Activated T-helper 1 cell treated with anti-CD3 and anti-CD28 coated beads, Interleukin-12 subunit alpha, Interleukin-12 subunit beta, Interleukin-2, Interleukin-4 antibody, amounts not matched to agents 30 ng/mL and 10 ng/mL and 1 ng/mL, durations not matched to agents 14 hours and 24 hours and 36 hours (primary cell): ENCODE measurements at places on chromosomes 7 and 10.

- peak overlapping the region; percentile 97 for H3K27ac ChIP-seq
- DNase-seq: peak; percentile 57
- peaks cover 37% of the 10 kb centered on the region for H3K4me1 ChIP-seq
- H3K36me3 ChIP-seq: peaks cover 20% of the 10 kb centered on the region
- H3K27me3 ChIP-seq: peaks cover 5% of the 10 kb centered on the region
Observed at GRCh38 chr10:88152728-88153133, 289.3 kb downstream of the PTEN start.

DNA sequence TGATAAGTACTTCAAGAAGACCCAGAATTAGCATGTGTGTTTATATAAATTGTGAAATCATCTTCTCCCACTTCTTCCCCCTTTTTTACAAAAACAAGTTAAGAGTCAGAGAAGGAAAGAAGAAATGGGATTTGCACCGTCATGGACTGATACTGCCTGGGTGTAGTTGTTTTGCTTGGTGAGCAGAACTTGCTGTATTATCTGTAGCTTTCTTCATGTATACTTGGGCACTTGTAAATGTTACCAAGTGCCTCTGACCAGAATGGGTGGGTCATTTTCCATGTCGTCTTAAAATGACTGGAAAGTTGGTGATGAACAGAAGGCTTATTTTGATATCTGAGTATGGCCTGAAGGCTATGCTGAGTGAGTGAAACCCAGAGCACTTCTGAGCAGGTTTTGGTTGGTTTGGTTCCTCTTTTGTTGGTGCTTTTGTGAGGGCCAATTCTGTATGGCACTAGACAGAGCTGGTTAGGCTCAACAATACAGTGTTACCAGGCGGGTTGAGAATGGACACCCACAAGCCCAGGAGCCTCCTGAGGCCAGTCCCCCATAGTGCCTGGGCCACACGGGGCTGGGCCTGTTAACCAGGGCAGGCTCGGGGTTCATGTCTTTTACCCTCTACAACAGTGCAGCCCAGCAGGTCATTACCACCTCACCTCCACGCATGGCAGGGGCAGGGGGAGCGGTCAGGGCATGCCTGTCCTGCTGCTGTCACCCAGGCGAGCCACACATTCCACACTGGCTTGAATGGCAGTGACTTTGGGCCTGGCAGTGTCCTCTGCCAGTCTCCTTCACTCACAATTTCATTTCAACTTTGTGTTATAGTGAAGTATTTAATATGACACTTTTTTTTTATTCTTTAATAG lies 115.1 kb downstream of the CCNY start:
- no peak overlapping the region for H3K4me3 ChIP-seq
- H3K27me3 ChIP-seq: no peaks in the 10 kb centered on the region
- no peak overlapping the region for H3K27ac ChIP-seq
- H3K36me3 ChIP-seq: peaks cover 2% of the 10 kb centered on the region
- H3K4me1 ChIP-seq: peaks cover 60% of the 10 kb centered on the region
- DNase-seq: no peak

DNA sequence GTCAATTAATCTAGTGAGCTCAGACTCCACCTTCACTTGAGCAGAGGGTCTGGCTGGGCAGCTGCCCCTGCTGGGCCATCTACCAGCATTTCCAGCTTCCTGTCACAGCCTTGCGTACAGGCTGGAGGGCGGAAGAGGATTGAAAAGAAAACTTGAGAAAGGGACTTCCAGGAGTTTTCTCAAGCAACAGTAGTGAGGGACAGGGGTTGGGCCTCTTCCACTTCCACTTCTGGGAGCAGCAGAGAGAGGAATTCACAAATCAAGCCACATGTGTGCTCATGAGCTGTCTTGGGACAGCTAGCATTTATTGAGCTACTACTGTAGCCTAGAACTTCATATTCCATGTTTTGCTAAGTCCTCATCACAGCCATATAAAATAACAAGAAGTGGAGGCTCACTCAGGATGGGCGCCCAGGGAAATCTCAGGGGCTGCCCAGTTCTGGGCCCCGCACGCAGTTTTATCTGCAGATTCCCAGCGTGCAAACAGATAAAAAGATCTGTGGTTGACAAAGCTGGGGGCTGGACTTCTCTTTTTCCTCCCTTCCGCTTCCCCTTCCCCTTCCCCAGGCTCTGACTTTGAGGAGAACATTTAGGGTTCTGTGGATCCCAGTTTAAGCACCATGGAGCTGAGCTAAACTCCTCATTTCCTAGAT lies 135.8 kb downstream of the RGS10 start:
- no peak overlapping the region for H3K27ac ChIP-seq
- H3K27me3 ChIP-seq: no peaks in the 10 kb centered on the region
- no peaks in the 10 kb centered on the region for H3K36me3 ChIP-seq
- no peak overlapping the region for H3K4me3 ChIP-seq
- DNase-seq: no peak
- no peaks in the 10 kb centered on the region for H3K4me1 ChIP-seq

- no peak overlapping the region for H3K27ac ChIP-seq
- no peak for DNase-seq
- H3K27me3 ChIP-seq: no peaks in the 10 kb centered on the region
Observed at GRCh38 chr7:82289152-82289535, 154.4 kb downstream of the CACNA2D1 start.

DNA sequence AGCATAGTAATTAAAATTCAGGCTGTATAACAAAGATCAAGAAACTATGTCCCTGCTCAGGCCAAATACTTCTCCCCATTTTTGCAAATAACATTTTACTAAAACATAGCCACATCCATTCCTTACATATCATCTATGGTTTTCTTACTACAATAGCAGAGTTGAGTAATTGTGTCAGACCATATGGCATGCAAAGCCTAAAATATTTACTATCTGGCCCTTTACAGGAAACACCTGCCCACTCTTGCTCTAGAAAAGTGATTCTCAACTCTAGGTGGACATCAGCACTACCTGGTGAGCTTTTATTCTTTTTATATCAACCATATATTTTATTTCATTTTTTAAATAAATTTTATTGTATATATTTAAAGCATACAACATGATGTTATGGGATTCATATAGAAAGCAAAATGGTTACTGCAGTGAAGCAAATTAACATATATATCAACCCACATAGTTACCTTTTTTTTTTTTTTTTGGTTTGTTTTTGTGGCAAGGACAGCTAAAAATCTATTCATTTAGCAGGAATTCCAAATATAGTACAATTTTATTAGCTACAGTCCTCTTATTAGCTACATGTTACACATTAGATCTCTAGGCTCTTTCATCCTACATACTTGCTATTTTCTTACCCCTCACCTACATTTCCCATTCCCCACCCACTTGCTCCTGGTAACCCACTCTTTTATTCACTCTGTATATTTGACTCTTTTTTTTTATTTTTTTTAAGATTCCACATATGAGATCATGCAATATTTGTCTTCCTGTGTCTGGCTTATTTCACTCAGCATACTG lies 19.6 kb downstream of the ABI1 start:
- no peaks in the 10 kb centered on the region for H3K27me3 ChIP-seq
- no peak overlapping the region for H3K4me3 ChIP-seq
- no peak for DNase-seq
- H3K27ac ChIP-seq: peak overlapping the region; percentile 56
- H3K36me3 ChIP-seq: peaks cover 34% of the 10 kb centered on the region

DNA sequence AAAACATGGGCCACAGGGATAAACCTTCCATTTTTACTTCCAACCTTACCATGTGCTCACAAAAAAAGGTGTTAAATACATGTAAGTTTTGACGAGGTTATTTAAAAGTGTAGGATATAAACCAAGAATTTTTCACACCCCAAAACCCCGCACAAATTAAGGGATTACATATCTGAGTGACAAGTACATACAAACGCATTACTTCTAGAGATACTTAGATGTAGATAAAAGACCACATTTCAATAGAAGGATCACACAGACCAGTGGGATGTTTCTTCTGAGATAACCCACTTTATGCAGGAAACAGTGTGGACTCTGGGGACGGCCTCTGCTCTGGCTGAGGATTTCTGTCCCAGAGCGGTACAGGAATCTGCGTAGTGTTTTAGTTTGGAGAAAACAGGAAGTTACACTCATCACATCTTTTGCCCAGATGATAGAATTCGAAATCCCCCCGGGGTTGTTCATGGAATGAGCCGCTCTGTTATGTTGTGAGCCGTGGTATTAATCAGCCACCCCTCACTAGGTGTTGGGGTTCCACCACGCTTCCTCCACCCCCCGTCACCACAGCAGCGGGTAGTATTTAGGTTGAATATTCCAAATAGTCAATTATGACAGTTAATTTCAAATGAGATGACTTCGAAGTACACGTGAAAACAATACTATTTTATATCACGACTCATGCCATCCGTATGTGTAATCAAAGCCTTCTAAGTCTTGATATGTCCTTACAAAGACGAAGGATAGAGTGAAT lies 1.3 kb upstream of the CUL1 start:
- H3K4me1 ChIP-seq: peaks cover 51% of the 10 kb centered on the region
- peak overlapping the region; percentile 95 for H3K27ac ChIP-seq
- DNase-seq: peak; percentile 9
- peak overlapping the region; percentile 90 for H3K4me3 ChIP-seq
- H3K27me3 ChIP-seq: peaks cover 3% of the 10 kb centered on the region

- no peak overlapping the region for H3K27ac ChIP-seq
- no peaks in the 10 kb centered on the region for H3K4me1 ChIP-seq
- no peaks in the 10 kb centered on the region for H3K36me3 ChIP-seq
Observed at GRCh38 chr7:1848911-1849311, 178.8 kb downstream of the ELFN1 start.

GRCh38 chr10:18071591-18071990 lies 68.6 kb upstream of the CACNB2 start:
- H3K4me1 ChIP-seq: no peaks in the 10 kb centered on the region
- no peaks in the 10 kb centered on the region for H3K27me3 ChIP-seq
- no peak overlapping the region for H3K27ac ChIP-seq
- H3K4me3 ChIP-seq: no peak overlapping the region

DNA sequence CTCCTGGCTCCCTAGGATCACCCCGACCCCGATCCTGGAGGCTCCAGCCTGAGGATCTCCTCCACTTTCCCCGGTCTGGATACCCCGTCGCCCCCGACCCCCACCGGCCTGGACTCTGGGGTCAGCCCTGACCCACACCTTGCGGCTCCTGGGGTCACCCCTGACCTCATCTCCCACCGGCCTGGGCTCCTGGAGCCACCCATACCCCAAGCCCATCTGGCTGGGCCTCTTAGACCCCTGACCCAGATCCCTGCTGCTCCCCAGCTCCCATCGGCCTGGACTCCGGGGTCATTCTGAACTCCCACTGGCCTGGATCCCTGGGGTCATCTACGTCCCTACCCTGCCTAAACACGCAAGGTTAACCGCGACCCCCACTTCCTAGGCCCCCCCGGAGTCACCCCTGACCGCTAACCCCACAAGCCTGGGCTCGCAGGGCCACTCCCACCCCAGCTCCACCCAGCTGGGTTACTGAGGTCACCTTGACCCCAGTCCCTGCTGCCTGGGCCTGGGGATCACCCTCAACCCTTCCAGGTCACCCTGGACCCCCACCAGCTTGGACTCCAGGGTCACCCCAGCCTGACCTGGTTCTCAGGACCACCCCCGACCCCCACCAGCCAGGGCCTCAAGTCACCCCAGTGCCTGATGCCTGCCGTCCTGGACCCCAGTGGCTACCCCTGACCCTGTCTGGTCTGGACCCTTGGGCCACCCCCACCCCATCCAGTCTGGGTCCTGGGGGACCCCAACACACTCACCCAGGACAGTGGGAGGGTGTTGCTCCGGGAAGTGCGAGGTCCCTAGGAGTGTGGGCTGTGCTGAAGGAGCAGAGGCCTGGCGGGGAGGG lies 1.2 kb downstream of the FOXK1 start:
- H3K4me3 ChIP-seq: peak overlapping the region; percentile 99
- H3K4me1 ChIP-seq: peaks cover 34% of the 10 kb centered on the region
- peak; percentile 8 for DNase-seq
- H3K27me3 ChIP-seq: peaks cover 2% of the 10 kb centered on the region

GRCh38 chr7:107234436-107234835 lies 65.6 kb downstream of the HBP1 start:
- H3K4me3 ChIP-seq: no peak overlapping the region
- no peak for DNase-seq
- H3K36me3 ChIP-seq: no peaks in the 10 kb centered on the region

GRCh38 chr7:12800486-12800885 lies 113.1 kb downstream of the ARL4A start:
- no peaks in the 10 kb centered on the region for H3K4me1 ChIP-seq
- peaks cover 3% of the 10 kb centered on the region for H3K27me3 ChIP-seq
- no peak overlapping the region for H3K4me3 ChIP-seq
- no peaks in the 10 kb centered on the region for H3K36me3 ChIP-seq

- H3K36me3 ChIP-seq: peaks cover 28% of the 10 kb centered on the region
- no peaks in the 10 kb centered on the region for H3K27me3 ChIP-seq
- H3K27ac ChIP-seq: no peak overlapping the region
Observed at GRCh38 chr7:37269711-37270508, 178.8 kb downstream of the ELMO1 start.

GRCh38 chr10:19979628-19980027 lies 163.4 kb downstream of the PLXDC2 start:
- H3K27ac ChIP-seq: no peak overlapping the region
- no peak overlapping the region for H3K4me3 ChIP-seq
- no peak for DNase-seq
- H3K27me3 ChIP-seq: no peaks in the 10 kb centered on the region

- H3K4me3 ChIP-seq: no peak overlapping the region
- no peak for DNase-seq
- H3K27me3 ChIP-seq: no peaks in the 10 kb centered on the region
- H3K27ac ChIP-seq: no peak overlapping the region
- H3K36me3 ChIP-seq: no peaks in the 10 kb centered on the region
Observed at GRCh38 chr7:144024213-144024612, 24.1 kb downstream of the OR6B1 start.

GRCh38 chr10:21769041-21769440 lies 234.5 kb downstream of the DNAJC1 start:
- DNase-seq: no peak
- H3K27ac ChIP-seq: no peak overlapping the region
- H3K4me1 ChIP-seq: peaks cover 12% of the 10 kb centered on the region
- H3K4me3 ChIP-seq: no peak overlapping the region

GRCh38 chr7:45178241-45179225 lies 20.9 kb downstream of the RAMP3 start:
- H3K4me3 ChIP-seq: no peak overlapping the region
- H3K4me1 ChIP-seq: no peaks in the 10 kb centered on the region
- peaks cover 11% of the 10 kb centered on the region for H3K27me3 ChIP-seq
- no peaks in the 10 kb centered on the region for H3K36me3 ChIP-seq

- no peaks in the 10 kb centered on the region for H3K27me3 ChIP-seq
- no peak overlapping the region for H3K27ac ChIP-seq
- no peaks in the 10 kb centered on the region for H3K36me3 ChIP-seq
- no peak overlapping the region for H3K4me3 ChIP-seq
- H3K4me1 ChIP-seq: no peaks in the 10 kb centered on the region
- DNase-seq: no peak
Observed at GRCh38 chr7:114130866-114131265, 212.1 kb upstream of the PPP1R3A start.

GRCh38 chr7:151677581-151678226 lies 158.0 kb upstream of the RHEB start:
- DNase-seq: no peak
- H3K27ac ChIP-seq: no peak overlapping the region
- H3K36me3 ChIP-seq: no peaks in the 10 kb centered on the region
- no peaks in the 10 kb centered on the region for H3K4me1 ChIP-seq

- H3K27me3 ChIP-seq: peaks cover 11% of the 10 kb centered on the region
- DNase-seq: no peak
- no peaks in the 10 kb centered on the region for H3K4me1 ChIP-seq
- no peaks in the 10 kb centered on the region for H3K36me3 ChIP-seq
- no peak overlapping the region for H3K27ac ChIP-seq
Observed at GRCh38 chr10:24440817-24441797, 232.2 kb downstream of the KIAA1217 start.
